ENCODE measurements at places on chromosomes 5 and 9.

DNA sequence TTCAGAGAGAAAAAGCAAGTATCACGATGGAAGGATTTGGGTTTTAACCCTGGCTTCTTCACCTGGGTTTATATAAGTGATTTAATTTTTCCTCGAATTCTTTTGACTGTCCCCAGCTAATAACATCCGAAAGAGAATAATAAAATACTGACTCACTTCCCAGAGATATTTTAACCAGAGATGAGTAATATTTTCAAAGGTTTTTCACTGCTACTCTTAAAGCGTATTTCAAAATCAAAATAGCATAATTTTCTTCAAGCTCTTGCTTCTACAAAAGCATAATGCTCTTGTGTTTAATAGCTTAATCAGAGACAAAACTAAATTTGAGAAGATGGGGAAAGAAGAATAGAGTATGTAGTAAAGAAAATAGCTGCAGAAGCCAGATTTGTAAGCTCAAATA is 215.2 kb upstream of the PTGER4 start:
- DNase-seq, result no peak

DNA sequence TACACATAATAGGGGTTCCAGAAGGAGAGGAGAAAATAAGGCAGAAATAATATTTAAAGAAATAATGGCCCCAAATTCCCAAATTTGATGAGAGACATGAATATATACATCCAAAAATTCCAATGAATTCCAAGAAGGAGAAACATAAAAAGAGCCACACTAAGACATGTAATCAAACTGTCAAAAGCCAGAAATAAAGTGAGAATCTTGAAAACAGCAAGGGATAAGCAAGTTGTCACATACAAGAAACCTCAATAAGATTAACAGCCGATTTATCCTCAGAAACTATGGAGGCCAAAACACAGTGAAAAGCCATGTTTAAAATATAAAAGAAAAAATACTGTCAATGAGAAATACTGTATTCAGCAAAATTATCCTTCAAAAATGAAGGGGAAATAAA is 14.5 kb downstream of the CATSPER3 start:
- no peak for DNase-seq

GRCh38 chr5:35822511-35822910 is 34.2 kb upstream of the IL7R start:
- DNase-seq, result no peak

DNA sequence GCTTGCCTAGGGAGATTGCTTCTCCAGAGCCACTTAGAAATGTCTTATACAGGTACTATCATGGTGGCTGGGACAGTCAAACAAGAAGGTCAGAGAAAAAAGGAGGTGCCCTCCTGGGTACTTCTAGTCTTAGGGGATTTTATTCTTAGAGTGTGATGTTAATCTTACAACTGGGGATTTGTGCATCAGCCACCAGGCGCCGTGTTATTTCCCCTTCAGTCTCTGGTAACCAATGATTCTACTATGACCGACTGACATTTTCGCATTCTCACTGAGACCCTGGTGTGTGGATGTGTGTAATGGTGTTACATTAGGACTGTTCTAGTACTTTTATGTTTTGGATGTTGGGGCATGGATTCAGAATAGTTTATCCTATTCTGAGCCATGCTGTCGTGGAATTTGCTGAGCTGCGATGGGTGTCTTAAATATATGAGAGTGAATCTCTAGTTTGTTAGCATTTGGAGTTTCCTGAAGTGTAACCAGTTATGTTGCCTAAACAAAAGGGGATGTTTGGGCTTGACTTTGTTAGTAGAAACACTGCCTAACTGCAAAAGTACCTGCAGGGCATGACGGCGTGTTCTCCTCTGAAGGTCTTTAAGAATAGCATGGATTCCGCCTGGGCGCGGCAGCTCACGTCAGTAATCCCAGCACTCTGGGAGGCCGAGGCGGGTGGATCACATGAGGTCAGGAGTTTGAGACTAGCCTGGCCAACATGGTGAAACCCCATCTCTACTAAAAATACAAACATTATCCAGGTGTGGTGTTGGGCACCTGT is 175.2 kb upstream of the DAP start:
- no peak for DNase-seq

GRCh38 chr9:124006448-124007361 is 4.9 kb upstream of the LHX2 start:
- DNase-seq, result peak; percentile 13

DNA sequence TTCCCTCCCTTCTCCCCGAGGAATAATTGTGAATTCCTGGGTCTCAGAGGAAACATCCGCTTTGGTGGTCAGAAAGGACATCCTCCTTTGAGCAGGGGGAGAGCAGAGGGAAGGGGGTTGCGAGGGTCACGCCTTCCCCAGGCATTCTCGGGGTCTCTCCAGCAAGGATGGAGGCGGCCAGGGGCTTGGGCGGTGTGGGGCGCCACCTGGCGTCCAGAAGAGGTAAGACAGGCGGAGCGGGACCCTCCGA is 129.1 kb downstream of the KCNIP1 start:
- no peak for DNase-seq

- no peak for DNase-seq
These were observed 62.4 kb downstream of the KIAA1958 start for GRCh38 chr9:112548836-112549595.

- DNase-seq, result no peak
These were observed 63.7 kb downstream of the GLIS3 start for GRCh38 chr9:4235871-4236804.

- no peak for DNase-seq
These were observed 19.4 kb upstream of the UNC5A start for GRCh38 chr5:176790941-176791340.

DNA sequence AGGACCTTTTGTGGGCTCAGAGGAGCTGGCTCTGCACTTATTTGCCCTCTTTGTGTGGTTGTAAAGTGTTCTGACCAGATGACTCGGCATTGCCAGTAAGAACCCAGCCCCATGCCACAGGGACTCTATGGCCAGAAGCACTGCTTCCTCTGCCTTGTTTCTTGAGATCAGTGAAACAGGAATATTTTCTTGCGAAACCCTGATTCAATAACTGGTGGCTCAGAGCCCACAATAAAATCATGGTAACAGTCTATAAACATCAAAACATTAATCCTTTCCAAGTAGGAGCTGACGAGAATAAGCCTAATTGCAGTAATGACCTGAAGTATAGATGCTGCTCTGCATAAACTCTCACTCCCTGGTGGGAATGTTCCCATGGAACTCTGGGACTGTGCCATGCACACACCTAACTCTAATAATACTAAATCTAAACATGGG is 344.3 kb downstream of the ZNF608 start:
- DNase-seq, result no peak

DNA sequence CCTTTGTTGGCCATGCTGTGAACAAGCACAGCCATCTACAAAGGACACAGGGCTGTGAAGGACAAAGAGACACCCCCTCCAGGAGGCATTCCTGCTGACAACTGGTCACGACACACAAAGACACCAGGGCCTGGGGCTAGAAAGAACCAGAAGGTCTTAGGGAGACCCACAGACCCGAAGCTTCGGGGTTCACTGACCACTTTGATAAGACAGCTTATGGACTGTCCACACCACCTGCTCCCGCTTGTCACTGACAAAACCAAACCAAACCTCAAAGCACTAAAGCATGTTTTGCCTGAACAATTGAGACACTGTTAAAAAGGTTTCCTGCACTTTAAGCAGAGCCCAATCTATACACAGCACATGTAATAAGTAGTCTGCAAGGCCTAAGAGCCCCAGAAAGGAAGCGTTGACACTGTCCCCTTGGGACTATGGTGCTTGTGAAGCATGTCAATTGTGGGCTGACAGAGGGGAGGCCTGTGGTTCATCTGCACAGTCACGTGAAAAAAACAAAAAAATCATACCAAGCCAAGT is 185.0 kb downstream of the GAPVD1 start:
- DNase-seq, result no peak

DNA sequence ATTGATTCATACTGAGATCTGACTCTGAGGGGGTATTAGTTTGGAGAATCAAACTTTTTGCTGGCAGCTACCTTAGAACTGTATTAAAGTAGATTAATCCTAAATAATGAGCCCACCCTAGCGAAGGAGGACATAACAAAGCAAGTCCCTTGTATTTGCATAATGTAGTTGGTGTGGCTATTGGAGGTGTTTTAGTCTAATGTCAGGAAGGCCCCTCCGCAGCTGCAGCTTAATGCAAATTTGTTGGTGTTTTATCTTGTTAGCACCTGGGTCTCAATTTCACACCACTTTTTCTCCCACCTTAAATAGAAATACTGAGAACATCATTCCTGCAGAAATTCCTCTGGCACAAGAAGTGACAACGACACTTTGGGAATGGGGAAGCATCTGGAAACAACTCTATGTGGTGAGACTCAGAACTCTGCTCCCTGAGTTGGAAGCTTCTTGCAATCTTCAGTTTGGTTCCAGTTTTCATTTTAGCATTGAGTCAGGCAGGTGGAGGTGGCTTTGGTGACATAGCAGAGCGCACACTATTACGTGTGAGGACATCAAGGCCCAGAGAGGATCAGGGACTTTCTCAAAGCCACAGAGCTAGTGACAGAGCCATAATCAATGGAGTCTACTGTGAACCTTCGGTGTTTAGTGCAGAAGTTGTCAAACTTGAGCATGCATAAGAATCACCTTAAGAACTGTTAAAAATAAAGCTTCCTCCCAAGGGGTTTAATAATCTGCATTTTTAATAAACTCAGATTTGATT is 33.9 kb downstream of the DOCK2 start:
- no peak for DNase-seq

DNA sequence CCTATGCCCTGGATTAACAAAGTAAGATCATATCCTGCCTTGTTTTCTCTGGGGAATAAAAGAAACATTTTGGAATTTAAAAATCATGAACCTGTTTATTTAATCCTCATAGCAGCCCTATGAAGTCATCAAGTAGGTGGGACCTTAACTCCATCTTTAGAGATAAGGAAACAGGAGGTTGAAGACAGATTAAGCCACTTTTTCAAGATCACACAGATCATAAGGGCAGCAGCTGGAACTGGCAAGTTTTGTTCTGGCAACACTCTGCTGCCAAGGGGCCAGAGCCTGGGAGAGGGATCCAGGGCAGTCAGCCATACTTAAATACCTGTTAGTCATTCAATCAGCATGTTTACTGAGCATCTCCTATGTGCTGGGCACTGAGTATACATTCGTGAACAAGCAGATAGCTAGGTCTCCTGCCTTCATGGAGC is 63.7 kb downstream of the SLC1A1 start:
- no peak for DNase-seq

DNA sequence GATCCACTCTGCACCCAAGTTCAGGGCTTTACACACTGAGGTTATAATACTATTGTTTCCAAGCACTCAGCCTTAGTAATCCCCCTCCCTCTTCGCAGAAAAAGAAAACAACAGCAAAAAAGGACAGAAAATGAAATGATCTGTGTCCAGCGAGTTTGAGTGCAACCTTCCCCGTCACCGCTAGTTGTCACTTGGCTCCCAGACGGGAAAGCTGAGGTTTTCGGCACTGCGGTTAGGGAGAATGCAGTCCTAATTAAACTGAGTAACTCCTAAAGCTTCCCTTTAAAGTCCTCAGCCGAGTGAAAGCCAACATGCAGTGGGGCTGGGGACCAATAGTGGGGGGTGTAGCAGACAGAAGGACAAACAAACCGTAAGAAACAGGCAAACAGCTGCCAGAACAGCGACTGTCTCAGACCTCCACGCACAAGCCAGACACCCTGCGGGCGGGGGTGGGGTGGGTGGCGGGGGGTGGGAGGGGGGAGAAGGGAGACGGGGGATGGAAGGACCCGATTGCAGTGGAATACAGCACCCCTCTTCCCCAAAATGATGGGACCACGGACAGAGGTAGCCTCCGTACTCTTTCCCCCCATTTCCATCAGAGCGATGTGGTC is 680 bp downstream of the GLRA1 start:
- DNase-seq, result no peak

DNA sequence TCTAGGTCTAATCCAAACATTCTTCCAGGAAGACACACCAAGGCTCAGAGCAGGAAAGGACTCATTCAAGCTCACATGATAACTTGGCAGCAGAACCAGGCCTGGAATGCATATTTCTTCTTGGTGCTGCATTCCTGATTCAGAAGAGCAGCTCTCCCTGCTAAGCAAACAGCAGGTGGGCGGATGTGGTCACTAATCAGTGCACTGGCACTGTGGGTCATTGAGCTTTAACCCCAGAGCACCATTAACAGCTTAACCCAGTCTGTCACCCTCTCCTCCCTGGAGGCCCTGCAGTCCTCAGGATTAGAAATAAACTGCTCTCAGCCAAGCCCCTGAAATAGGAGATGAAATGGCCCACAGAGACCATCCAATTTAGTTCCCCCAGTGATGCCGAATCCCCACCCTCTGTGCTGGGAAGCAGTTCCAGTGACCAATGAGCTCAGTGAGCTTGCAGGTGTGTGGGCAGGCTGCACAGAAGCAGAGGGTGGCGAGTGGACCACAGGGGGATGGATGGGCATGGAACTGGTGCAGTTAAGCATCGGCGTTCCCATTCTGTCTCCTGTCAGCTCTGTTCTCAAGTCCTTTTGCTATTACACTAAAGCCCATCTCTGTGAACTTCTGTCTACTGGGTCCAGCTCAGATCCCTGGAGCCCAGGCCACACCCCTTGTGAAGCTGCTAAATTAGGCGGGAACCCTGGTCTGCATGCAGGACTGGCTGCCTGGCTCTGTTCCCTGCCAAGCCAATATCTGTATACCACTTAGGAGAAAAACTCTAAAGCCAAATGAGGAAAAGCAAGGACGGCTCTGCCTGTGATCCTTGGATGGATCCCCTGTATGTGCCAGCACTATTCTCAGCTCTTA is 16.6 kb upstream of the MEGF9 start:
- no peak for DNase-seq

- no peak for DNase-seq
These were observed 357.5 kb downstream of the GLIS3 start for GRCh38 chr9:3942361-3942760.

GRCh38 chr5:159894149-159894720 is 22.0 kb upstream of the ADRA1B start:
- DNase-seq, result no peak

DNA sequence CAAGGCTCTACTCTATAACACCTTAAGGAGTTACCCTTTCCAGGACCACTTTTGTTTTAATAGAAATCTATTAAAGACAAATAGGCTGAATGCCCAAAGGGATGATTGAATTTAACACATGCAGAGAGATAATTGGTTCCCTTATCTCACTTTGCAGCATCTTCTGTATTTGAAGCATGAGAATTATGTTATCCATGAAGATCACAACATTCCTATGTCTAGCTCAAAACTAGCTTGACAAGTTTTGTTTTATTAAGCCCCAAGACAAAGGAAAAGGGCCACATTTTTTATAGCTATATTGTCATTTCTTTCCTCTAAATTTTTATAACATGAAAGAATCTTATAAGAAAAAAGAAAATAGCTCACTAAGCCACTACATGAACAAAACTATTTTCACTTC is 57.9 kb upstream of the FTMT start:
- no peak for DNase-seq

DNA sequence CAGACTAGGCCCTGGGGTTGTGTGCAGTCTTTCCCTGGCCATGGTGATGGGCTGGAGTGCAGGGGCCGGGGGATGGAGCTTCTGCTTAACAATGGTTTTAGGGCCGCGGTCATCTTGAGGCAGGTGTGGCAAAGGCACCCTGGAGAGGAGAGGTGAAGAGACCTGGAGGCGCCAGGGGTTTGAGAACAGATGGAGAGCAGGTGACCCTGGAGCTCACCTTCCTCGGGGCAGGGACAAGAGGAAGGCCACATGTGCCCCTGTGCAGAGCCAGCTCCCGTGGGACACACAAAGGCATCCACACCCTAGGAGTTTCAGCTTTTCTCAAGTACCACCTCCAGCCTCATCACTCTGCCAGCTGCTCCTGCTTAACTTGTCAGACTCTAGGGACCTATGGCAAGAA is 46.4 kb upstream of the SH3GL2 start:
- no peak for DNase-seq

Measured in NCI-H2171 (cell line).